Spleen (tissue), 13 donors: ENCODE measurements at places on chromosomes 1 and 21.

GRCh38 chr1:93338387-93339146 lies 7.1 kb upstream of the DR1 start:
- DNase-seq: no peak

DNA sequence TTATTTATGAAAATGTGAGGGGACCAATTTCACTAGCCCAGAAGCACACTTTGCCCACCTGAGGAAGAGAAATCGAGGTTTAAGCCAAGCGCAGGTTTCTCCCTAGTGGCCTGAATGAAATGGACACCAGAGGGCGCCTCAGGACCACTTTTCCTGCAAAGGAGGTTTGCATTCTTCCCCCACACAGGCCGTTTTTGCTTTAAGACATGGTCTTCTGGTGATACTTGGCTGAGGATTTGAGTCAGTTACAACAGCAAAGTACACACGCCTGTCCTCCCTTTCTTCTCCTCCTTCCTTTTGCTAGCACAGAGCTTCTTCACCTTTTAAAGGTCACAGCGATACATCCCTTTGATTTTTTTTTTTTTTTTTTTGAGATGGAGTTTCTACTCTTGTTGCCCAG lies 5.4 kb downstream of the PLA2G2E start:
- DNase-seq: peak; percentile 89

GRCh38 chr1:236000781-236001180 lies 64.1 kb downstream of the NID1 start:
- DNase-seq: no peak

DNA sequence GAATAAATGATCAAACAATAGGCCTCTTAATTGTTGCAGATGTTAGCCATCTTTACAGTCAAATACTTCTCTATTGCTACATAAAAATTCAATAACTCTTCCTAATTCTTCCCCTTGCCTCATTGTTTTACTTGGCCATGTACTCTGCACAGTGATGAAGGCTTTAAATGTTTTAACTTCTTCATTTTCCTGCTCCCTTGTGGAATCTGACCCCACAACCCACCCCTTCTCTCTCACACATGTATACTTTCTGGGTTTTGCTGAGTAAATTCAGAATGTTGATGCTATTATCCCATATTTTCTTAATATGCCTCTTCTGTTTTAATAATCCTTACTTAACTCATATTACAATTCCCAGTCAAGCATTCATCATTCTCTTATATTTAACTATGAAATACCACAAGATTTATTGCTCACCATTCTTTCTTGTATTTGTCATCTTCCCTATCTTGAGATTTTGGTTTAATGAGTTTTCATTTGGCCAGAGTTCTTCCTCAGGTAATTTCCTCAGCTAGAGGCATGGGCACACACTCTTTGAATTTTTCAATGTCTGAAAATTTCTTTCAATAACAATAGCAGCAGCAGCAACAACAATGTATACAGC lies 327.8 kb upstream of the USP24 start:
- no peak for DNase-seq

- no peak for DNase-seq
Measured at GRCh38 chr1:198714271-198714670, 75.4 kb downstream of the PTPRC start.

- no peak for DNase-seq
Measured at GRCh38 chr1:212007886-212008285, 27.5 kb downstream of the INTS7 start.

DNA sequence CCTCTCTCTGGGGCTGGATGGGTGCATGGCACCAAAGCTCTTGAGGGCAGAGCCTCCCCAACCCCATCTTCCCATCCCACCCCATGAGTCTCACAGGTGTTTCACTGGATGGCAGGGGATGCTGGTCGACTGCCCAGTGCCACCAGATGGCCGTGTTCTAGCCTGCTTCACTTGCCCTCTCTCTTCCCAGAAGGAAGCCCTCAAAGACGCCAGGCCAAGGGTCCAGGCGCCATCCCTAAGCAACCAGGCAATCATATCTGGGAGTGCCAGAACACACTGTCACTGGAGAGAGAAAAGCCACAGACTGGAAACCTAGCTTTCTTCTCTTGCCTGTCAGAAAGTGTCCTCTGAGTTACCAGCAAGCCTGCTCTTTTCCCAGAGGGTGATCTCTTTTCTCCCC lies 26.7 kb downstream of the PIGM start:
- DNase-seq: no peak

GRCh38 chr1:40732756-40733301 lies 41.3 kb downstream of the NFYC start:
- no peak for DNase-seq

GRCh38 chr1:16146279-16147155 lies 9.4 kb downstream of the EPHA2 start:
- no peak for DNase-seq
